Endothelial cell of coronary artery (primary cell): ENCODE measurements at places on chromosomes 6 and 20. TPM values are rescaled to one million over a fixed set of nuclear protein-coding genes. Genes with fewer than 3 reads are reported as not detected.

NKAIN4 gene
- total RNA-seq, result not detected in 2 replicates

C20orf173 gene
- total RNA-seq, result not detected in 2 replicates

SLC22A1 gene
- 0.19 TPM in 1 of 2 replicates, not detected in the other for total RNA-seq

CRYBG1 gene
- 10.2 and 15.9 TPM in 2 replicates for total RNA-seq

BPIFA1 gene
- not detected in 2 replicates for total RNA-seq

VGLL2 gene
- not detected in 2 replicates for total RNA-seq

BPIFB1 gene
- total RNA-seq, result not detected in 2 replicates

CALHM5 gene
- total RNA-seq, result 8.4 and 8.5 TPM in 2 replicates

KHDC1L gene
- total RNA-seq, result not detected in 2 replicates

SPDEF gene
- total RNA-seq, result not detected in 2 replicates

ARFGEF2 gene
- total RNA-seq, result 47.6 and 50.9 TPM in 2 replicates

GJA10 gene
- total RNA-seq, result not detected in 2 replicates

ALDH8A1 gene
- total RNA-seq, result 0.18 and 0.38 TPM in 2 replicates

NINL gene
- total RNA-seq, result 7.6 and 9.3 TPM in 2 replicates

MBOAT1 gene
- 1.7 and 2.2 TPM in 2 replicates for total RNA-seq

CST9L gene
- total RNA-seq, result not detected in 2 replicates

DAAM2 gene
- under 0.01 and 0.38 TPM in 2 replicates for total RNA-seq

GNAS-AS1 gene
- 0.27 and 0.85 TPM in 2 replicates for total RNA-seq

BHLHE23 gene
- total RNA-seq, result not detected in 2 replicates

ZFP64 gene
- 20.3 and 21.0 TPM in 2 replicates for total RNA-seq

CEP162 gene
- total RNA-seq, result 5.6 and 6.7 TPM in 2 replicates

NMBR gene
- total RNA-seq, result not detected in 2 replicates

HLA-DQA1 gene
- not detected in 2 replicates for total RNA-seq

CHMP4B gene
- 42.4 and 50.4 TPM in 2 replicates for total RNA-seq

TAP1 gene
- 35.1 and 52.2 TPM in 2 replicates for total RNA-seq

CTAGE9 gene
- not detected in 2 replicates for total RNA-seq

NECAB3 gene
- total RNA-seq, result 12.5 and 19.0 TPM in 2 replicates

SLC17A2 gene
- not detected in 2 replicates for total RNA-seq

CTCFL gene
- under 0.01 TPM in 1 of 2 replicates, not detected in the other for total RNA-seq

TNNC2 gene
- total RNA-seq, result not detected in 2 replicates

FAXC gene
- 0.54 and 0.56 TPM in 2 replicates for total RNA-seq

CAPN11 gene
- 0.94 and 1.9 TPM in 2 replicates for total RNA-seq

NOTCH4 gene
- total RNA-seq, result 50.7 and 60.4 TPM in 2 replicates

TRIM40 gene
- total RNA-seq, result not detected in 2 replicates

CYP24A1 gene
- not detected in 2 replicates for total RNA-seq

TLDC2 gene
- total RNA-seq, result not detected in 2 replicates
